ENCODE measurements at places on chromosomes 6 and 20. TPM values are rescaled to one million over a fixed set of nuclear protein-coding genes. Genes with fewer than 3 reads are reported as not detected.

DNA sequence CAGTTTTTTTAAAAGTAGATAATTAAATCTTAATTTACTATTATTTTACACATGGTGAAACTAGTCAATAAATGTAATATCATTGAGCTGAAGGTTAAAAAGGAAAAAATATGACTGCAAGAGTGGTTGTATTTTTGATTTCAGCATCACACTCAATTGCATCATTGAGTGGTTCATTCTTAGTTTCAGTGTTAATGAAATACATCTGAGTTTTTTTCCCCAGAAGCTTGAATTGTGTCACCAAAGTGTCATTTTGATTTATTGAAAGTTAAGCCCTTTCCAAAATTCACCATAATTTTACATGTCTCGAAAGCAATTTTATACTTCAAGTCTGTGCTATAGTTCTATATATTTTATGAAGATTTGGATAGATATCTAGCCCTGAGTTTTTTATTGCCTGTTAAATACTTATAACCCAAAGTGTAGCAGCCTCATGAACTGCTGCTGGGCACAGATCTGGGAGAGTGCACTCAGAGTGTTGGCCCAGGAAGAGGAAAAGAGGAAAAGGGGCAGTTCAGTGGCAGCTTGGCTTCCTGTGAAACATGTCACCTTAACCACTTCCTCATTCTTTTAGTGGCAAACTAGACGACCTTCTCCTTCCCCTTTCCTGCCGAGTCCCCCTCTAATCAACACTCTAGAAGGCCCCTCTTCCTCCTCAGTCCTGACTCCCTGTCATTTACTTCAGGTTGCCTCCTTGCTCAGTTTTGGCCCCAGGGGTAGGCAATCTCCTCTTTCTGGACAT is 140.7 kb downstream of the ESR1 start:
- DNase-seq: no peak
- H3K27ac ChIP-seq: no peak overlapping the region
- peaks cover 10% of the 10 kb centered on the region for H3K4me1 ChIP-seq
- H3K4me3 ChIP-seq: no peak overlapping the region
- no peaks in the 10 kb centered on the region for H3K36me3 ChIP-seq

DNA sequence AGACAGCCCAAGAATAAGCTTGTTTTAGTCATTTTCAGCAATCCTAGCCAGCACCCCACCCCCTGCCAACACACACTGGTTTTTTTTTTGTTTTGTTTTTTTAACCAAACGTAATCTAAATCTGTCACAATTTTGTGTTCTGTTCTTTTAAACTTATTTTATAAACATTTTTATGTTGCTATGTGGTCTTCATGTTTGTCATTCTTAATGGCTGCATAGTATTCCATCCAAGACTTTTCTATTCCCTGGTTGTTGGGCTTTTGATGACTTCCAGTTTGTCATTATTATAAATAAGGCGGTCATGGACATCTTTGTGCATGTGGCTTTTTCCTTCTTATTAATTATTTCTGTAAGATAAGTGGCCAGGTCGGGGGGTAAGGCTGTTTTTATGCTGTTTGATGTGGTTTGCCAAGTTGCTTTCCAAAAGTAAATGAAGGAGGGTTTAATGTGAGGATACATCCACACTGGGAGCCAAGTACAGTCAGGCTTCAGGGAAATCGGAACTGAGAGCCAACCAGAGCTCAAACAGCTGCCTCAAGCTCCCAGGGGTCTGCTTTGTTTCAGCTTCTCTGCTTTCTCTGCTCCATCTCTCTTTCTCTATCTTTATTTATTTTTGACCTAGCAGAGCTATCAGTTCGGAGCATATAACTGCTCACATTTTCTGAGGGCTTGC is 125.8 kb downstream of the VEGFA start:
- H3K27ac ChIP-seq: no peak overlapping the region
- peaks cover 5% of the 10 kb centered on the region for H3K27me3 ChIP-seq
- no peak for DNase-seq
- no peaks in the 10 kb centered on the region for H3K36me3 ChIP-seq
- no peak overlapping the region for H3K4me3 ChIP-seq
- H3K4me1 ChIP-seq: peaks cover 5% of the 10 kb centered on the region

- peaks cover 9% of the 10 kb centered on the region for H3K36me3 ChIP-seq
- no peak overlapping the region for H3K4me3 ChIP-seq
- DNase-seq: no peak
- no peak overlapping the region for H3K27ac ChIP-seq
Observed at GRCh38 chr6:10415617-10416480, 975 bp upstream of the TFAP2A start.

DNA sequence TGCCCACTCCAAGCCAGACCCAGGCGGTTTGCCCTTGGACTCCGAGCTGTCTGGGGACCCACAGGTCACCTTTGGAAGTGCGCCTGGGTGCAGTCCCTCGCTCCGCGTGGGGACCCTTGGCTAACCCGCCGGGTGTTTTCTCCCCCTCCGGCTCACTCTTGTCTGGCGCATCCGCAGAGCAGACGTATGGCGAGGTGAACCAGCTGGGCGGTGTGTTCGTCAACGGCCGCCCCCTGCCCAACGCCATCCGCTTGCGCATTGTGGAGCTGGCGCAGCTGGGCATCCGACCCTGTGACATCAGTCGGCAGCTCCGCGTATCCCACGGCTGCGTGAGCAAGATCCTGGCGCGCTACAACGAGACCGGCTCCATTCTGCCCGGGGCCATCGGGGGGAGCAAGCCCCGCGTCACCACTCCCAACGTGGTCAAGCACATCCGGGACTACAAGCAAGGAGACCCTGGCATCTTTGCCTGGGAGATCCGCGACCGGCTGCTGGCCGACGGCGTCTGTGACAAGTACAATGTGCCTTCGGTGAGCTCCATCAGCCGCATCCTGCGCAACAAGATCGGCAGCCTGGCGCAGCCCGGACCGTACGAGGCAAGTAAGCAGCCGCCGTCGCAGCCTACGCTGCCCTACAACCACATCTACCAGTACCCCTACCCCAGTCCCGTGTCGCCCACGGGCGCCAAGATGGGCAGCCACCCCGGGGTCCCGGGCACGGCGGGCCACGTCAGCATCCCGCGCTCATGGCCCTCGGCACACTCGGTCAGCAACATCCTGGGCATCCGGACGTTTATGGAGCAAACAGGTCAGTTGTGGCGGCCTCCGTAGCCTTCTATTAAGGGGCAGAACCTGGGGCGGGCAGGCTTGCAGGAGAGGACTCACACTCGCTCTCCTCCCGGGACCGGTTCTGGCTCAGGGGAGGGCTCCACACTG is 1.1 kb downstream of the PAX1 start:
- peak; percentile 19 for DNase-seq
- no peaks in the 10 kb centered on the region for H3K36me3 ChIP-seq
- H3K27me3 ChIP-seq: peaks cover 72% of the 10 kb centered on the region
- no peak overlapping the region for H3K27ac ChIP-seq

- H3K27me3 ChIP-seq: peaks cover 3% of the 10 kb centered on the region
- H3K36me3 ChIP-seq: no peaks in the 10 kb centered on the region
- no peaks in the 10 kb centered on the region for H3K4me1 ChIP-seq
- DNase-seq: peak; percentile 6
- H3K27ac ChIP-seq: no peak overlapping the region
Observed at GRCh38 chr6:83827050-83827449, 26.1 kb upstream of the RIPPLY2 start.

- no peaks in the 10 kb centered on the region for H3K27me3 ChIP-seq
- H3K36me3 ChIP-seq: no peaks in the 10 kb centered on the region
- H3K27ac ChIP-seq: no peak overlapping the region
- DNase-seq: no peak
- no peaks in the 10 kb centered on the region for H3K4me1 ChIP-seq
- no peak overlapping the region for H3K4me3 ChIP-seq
Observed at GRCh38 chr6:46002264-46002663, 13.4 kb downstream of the CLIC5 start.

- peaks cover 22% of the 10 kb centered on the region for H3K36me3 ChIP-seq
- peak; percentile 11 for DNase-seq
- H3K4me1 ChIP-seq: peaks cover 26% of the 10 kb centered on the region
- H3K27ac ChIP-seq: no peak overlapping the region
Observed at GRCh38 chr20:63703471-63703975, 4.3 kb downstream of the ARFRP1 start.

Gene GMPR
- 1.6 TPM for total RNA-seq

GRCh38 chr6:115220551-115221159 is 840.0 kb downstream of the FRK start:
- no peak overlapping the region for H3K4me3 ChIP-seq
- H3K4me1 ChIP-seq: no peaks in the 10 kb centered on the region
- no peak overlapping the region for H3K27ac ChIP-seq
- no peaks in the 10 kb centered on the region for H3K36me3 ChIP-seq
